ENCODE measurements at places on chromosomes 1 and 21.

GRCh38 chr1:84348759-84349158 lies 47.3 kb downstream of the SAMD13 start:
- no peak for DNase-seq

- no peak for DNase-seq
Observed at GRCh38 chr1:108719656-108720435, 7.1 kb downstream of the FNDC7 start.

- DNase-seq = no peak
Observed at GRCh38 chr1:34149501-34149900, 15.5 kb downstream of the CSMD2 start.

DNA sequence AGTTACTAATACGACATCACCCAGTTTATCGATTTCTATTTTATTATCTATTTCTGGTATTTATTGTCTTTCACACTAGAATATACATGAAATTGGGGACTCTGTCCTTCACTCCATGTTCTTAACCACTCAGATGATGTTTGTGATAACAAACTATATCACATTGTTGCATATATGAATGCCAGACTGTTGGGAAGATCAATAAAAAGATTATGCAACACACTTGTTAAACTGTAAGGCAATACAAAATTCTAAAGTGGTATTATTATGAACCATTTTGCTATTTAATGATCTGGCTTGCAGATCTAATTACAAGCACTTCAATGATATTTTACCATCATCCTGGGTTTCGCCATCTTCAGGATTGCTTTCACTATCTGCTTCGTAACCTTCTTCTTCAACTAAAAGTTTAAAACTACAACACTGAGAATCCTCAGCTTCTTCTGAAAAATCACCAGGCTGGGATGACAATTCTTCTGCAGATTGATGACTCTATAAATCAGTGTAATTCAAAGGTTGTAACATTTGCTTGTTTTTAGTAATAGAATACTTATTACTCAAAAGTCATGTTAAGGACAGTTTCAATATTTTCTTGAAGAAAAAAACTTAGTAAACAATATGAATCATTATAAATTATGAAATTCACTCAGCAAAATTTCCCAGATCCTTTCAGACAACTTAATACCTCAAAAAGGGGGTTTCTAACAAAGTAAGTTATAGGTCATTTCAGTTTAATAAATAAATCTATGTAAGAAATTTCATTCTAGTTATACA lies 63.9 kb downstream of the LYST start:
- no peak for DNase-seq

- no peak for DNase-seq
Observed at GRCh38 chr1:240091614-240092300, at the start of gene FMN2. FMN2 (plus strand) TSS chr1:240091883; CDS start chr1:240092110, 227 bp downstream.

DNA sequence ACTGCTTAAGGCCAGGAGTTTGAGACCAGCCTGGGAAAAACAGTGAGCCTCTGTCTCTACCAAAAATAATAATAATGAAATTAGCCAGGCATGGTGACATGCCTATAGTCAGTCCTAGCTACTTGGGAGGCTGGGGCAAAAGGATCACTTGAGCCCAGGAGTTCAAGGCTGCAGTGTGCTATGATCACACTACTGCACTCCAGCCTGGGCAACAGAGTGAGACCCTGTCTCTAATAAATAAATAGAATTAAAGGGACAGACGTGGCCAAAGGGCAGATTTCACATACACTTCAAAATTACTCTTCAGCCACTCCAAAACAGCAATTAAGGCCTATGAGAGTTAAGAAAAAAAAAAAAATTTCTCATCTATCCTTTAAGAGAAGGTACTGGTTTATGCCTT lies 45.7 kb downstream of the GATAD2B start:
- no peak for DNase-seq

DNA sequence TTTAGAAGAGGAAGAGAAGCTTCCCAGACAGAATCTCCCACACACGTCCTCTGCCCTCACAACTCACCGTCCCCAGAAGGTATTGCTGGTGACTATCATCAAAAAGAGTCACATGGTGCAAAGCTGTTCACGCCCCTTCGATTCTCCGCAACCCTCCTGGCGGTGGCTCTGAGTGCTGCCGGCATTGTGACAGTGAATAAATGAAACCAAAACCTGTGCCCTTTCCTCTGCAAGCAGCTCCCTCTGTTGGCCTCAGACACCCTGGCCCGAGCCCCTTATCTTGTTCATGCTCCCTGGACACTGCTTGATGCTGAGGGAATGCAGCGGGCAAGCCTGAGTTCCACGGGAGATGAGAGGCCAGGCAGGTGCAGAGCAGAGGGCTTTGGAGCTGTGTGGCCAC lies 510.3 kb downstream of the NPHP4 start:
- DNase-seq = no peak

GRCh38 chr1:48292706-48293105 lies 70.2 kb downstream of the SLC5A9 start:
- no peak for DNase-seq

DNA sequence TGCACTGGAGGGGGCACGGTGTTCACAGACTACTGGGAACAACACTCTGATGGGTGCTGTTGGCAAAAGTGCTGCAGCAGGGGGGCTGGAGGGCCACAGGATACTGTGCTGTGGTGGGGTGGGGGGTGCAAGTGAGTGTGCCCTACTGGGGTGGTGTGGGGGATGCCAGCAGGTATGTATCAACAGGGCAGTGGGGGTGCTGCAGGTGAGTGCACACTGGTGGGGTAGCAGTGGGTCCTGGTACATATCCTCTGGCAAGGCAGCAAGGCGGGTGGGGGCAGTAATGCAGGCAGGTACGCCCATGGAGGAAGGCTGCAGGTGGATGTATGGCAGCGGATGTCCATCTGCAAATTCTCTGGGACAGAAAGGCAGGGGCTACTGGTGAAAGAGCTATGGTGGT lies 48.8 kb upstream of the CD53 start:
- no peak for DNase-seq

DNA sequence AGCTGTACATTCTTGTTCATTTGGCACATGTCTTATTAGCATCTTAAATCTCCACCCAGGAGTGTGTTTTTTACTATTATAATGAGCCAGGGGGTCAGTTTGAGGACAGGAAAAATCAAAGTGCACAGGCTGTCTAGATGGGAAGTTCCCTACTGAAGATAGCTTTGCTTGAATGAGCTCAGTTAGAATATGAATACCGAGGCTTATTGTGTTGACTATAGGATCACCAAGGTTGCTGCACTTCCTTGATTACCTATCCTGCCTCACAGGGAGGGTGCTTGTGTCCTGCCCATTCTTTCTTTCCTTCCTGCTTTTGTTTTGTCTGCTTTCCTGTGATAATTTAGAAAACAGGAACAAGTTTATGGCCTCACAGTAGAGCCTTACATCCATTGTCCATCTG lies 16.3 kb downstream of the PHGDH start:
- DNase-seq = no peak

GRCh38 chr1:192639607-192640368 lies 3.8 kb downstream of the RGS13 start:
- no peak for DNase-seq

GRCh38 chr1:58576325-58576726 lies 726 bp downstream of the TACSTD2 start:
- DNase-seq = no peak

DNA sequence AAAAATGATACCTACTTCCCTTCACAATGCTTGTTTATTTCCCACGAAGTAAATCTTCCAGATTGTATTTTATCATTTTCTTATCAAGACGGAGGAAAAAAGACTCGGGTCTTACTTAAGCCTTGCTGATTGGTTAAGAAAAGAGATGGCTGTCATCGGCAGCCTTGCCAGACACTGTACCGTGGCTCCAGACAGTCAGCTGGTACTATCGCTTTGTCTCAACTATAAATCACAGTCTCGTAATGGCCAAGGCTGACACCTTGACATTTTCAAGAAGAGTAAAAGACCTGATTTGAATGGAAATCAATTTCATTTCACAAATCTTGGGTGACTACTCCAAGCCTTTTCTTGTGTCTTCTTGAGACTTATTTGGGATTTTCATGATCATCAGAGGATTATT lies 868.0 kb downstream of the USP25 start:
- DNase-seq = no peak

DNA sequence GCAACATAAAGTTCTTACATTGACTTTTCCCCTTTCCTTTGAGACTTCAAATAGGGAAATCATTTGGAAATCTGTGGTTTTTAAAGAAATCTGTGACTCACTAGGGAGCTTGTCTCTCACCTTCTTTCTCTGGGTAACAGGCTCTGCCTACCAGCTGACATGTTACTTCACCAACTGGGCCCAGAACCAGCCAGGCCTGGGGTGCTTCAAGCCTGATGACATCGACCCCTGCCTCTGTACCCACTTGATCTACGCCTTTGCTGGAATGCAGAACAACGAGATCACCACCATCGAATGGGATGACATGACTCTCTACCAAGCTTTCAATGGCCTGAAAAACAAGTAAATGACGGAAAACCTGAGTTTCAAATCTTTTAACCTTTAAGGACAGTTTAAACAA lies 9.2 kb upstream of the CHIA start:
- DNase-seq = no peak

- no peak for DNase-seq
Observed at GRCh38 chr1:2980073-2980791, 41.0 kb upstream of the ACTRT2 start.

- DNase-seq = no peak
Observed at GRCh38 chr1:173039626-173040025, 11.1 kb downstream of the TNFSF18 start.

DNA sequence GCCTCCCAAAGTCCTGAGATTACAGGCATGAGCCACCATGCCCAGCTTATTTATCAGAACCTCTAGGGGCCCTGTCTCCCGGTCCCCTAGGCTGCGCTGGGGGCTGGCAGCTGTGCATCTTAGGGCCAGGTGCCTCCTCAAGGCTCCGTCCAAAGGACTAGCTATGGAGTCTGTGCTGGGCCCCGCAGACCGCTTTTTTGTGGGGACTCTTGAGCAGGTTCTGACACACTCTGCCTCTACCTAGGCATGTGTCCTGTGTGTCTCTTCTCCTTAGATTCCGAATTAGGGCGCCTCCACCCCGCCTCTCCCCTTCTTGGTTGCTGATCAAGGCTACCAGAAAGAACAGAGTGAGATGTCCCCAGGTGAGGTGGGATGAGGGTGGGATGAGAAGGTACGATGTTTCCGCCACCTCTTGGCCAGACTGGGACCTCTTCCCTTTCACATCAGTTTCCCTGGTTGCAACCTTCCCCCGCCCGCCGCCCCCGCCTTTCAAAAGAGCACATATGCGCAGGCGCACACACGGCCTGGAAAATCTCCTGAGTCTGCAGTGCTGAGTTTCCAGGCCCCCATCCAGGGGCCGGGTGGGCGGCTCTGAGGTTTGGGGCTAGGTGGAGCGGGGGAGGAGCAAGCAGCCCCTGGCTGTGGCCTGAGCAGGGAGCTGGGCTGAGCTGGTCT lies 5.0 kb upstream of the PTPN7 start:
- DNase-seq = no peak

DNA sequence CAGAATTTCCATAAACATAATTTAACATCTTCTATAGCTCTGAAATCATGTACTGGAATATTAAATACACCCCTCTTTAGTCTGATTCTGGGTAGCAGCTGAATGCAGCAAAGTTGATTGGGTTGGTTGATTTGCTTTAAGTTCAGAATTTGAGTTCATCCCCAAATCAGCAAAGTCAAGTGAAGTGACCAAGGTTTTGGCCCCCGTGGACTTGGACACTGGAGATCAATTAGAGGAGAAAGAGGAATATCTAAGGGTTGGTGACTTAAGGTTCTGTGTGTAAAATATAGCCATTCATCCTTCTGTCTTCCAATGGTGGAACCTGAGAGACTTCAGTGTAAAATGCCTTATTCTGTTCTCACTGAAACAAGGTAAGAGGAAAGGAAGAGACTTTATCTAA lies at the start of gene OR2L13:
Gene OR2L13 (plus strand): TSS at position 301 of the 400 bp plus-strand sequence. CDS start 4,192 bp downstream, outside the sequence.
- no peak for DNase-seq
